ENCODE measurements at places on chromosomes 4 and X.

- DNase-seq: no peak
Measured at GRCh38 chr4:40731792-40732245, 17.9 kb upstream of the NSUN7 start.

DNA sequence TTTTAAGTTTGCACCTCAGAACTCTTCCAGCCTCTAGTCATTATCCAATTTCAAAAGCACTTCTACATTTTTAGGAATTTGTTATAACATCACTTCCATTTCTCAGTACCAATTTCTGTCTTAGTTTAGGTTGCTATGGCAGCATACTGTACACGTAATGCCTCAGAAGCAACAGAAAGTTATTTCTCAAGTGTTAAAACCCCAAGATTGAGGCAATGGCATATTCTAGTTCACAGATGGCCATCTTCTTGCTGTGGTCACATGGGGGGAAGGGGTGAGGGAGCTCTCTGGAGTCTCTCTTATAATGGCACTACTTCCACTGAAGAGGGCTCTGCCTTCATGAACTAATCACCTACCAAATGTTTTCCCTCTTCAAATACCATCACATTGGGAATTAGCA is 220.3 kb upstream of the CTSO start:
- no peak for DNase-seq

DNA sequence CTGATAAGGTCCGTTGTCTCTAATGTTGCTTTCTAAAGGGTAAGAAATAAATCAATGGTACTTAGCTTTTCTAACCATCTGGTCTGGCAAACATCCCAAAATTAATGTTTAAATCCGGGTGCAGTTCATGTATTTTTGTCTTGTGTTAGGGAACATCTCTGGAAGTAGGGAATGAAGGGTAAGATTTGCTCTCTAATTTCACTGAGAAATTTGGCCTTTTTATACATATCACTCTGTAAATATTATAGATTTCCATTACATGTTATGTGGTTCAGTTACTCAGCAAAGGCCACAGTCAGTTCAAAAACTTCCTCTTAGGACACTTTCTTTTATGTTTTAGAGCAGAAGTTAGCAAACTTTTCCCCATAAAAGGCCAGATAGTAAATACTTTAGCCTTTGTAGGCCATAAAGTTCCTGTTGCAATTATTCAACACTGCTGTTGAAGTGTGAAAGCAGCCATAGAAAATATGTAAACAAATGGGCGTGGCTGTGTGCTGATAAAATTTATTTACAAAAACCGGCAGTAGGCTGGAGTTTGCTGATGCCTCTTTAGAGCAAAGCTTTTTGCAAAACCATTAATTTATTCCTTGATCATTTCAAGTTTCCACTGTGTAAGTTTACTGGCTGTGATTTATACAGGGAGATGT is 218.1 kb downstream of the ANTXR2 start:
- DNase-seq: no peak

- DNase-seq: no peak
Measured at GRCh38 chrX:24399550-24399949, 39.1 kb downstream of the SUPT20HL1 start.

GRCh38 chrX:113996781-113997180 is 587.1 kb upstream of the HTR2C start:
- no peak for DNase-seq

DNA sequence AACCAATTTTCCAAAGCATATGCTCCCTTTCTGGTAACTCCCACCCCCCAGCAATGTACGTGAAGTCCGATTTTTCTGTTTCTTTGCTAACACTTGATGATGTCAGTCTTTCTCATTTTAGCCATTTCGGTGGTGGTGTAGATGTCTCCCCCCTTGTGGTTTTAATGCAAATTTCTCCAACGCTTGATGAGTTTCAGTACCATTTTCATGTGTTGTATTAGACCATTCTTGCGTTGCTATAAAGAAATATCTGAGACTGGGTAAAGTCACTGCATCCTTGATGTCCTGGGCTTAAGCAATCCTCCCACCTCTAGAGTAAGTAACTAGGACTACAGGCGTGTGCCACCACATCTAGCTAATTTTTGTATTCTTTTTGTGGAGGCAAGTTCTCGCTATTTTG is 148.4 kb upstream of the VCX3A start:
- DNase-seq: no peak

DNA sequence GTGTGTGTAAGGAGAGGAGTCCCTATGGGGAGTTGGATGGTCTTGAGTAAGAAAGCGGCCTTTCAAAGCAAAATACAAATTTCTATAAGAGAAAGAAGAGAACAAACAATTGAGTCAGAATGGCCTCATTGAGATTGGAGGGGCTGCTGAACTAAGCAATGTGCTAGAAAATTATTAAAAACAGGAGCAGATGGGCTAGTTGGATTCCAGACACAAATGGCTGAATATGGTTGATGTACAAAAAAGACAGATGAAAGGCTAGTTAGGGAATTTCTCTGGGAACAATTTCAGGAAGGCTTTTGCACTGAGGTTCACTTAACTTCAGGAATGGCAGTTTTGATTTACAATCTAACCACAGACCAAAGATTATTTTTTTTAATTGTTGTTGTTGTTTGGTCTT is 1806.8 kb upstream of the TENM3 start:
- no peak for DNase-seq

DNA sequence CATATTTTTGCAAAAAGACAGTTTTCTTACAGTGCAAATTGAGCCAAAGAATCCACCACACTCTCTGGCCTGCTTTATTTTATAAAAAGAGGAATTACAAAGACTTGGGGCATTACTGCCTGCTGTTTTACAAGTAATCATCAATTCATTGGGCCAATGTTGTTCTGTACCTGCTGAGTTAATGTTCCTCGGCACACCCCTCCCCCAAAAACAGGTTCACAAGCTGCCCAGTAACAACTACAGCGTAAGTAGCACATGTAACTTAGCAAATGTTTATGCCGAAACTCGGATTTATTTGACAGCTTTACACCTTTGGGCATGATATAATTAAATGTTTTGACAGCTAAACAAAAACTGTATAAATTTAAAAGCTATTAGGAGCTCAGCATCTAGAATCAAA is 214.6 kb upstream of the MAB21L2 start:
- no peak for DNase-seq

- no peak for DNase-seq
Measured at GRCh38 chr4:136302566-136302965, 1229.7 kb downstream of the PCDH18 start.

DNA sequence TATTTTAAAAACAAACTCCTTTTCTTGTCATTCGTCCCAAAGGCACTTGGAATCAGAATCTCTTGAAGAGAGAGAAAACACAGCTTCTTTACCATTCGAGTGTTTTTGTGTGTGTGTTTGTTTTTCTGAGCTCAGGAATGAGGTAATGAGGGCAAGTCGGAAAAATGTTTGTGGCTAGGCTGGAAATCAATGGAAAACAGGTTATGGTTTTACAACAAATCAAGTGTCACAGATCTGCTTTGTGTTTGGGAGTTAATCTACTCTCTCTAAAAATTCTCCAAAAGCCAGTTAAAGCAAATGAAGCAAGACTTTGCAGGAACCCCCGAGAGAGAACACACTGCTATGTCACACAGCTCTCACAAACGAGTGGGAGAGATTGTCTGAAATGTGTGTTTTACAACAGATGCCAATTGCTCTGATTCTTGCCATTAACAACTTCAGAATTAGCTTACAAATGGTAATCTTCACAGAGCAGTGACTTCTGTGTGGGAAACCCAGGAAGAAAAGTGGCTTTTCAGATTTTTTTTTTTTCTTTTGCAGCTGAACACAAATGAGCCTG is 264.1 kb downstream of the CBLL2 start:
- no peak for DNase-seq

GRCh38 chr4:107693132-107693531 is 26.9 kb downstream of the PAPSS1 start:
- no peak for DNase-seq

- DNase-seq: no peak
Measured at GRCh38 chrX:14802943-14803710, 69.7 kb downstream of the FANCB start.

GRCh38 chr4:78369679-78370078 is 181.9 kb upstream of the ANXA3 start:
- DNase-seq: no peak

GRCh38 chr4:823761-824460 is 2.0 kb downstream of the CPLX1 start:
- DNase-seq: no peak

DNA sequence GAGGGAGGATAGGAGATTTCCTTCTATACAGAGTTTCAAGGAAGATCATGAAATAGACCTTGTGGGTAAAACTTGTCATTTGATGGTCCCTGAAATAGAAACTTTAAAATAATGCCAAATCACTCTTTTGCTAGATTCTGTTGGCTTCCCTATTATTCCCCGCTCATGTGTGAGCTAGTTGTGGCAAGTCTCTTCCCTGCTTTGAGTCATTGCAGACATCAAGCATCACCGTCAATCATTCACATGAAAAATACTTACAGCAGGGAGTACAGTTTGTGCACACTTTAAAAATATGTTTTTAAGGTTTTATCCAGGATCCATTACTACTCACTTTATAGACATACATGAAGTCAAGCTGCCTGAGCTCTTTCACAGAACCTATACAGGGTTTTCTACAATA is 35.2 kb upstream of the INPP4B start:
- no peak for DNase-seq

DNA sequence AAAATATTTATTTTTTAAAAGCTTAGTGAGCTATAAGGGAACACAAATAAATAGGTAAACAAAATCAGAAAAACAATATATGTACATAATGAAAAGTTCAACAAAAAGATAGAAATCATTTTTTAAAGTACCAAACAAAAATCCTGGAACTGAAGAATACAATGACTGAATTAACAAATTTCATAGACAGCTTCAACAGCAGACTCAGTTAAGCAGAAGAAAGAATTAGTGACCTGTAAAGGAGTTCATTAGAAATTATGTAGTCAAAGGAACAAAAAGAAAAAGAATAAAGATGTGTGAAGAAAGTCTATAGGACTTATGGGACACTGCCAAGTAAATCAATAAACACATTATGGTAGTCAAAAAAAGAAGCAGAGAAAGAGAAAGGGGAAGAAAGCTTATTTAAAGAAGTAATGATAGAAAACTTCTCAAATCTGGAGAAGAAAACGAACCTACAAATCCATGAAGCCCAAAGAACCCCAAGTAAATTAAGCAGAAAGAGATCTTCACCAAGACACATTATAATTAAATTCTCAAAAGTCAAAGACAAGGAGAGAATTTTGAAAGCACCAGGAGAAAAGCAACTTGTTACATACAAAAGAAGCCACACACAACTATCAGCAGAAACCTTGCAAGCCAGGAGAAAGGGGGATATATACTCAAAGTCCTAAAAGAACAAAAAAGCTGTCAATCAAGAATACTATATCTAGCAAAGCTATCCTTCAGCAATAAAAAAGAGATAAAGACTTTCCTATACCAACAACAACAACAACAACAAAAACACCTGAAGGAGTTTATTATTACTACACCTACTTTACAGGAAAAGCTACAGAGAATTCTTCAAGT is 338.9 kb downstream of the PTTG2 start:
- no peak for DNase-seq

- no peak for DNase-seq
Measured at GRCh38 chr4:98496152-98496845, 162.1 kb downstream of the TSPAN5 start.

DNA sequence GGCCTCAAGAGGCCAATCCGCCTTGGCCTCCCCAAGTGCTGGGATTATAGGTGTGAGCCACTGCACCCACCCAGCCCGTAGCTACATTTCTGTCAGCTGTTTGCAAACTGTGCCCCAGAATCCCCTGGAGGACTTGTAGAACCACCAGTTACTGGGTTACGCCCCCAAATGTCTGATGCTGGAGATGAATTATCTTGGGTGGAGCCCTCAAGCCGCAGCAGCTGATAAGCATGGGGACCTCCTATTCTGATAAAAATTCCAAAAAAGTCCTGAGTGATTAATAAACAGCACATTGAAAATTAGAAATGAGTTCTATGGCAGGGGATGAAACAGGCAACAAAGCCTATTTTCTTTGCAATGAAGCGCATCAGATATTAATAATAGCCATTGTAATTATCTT is 105.0 kb downstream of the PTTG2 start:
- no peak for DNase-seq

DNA sequence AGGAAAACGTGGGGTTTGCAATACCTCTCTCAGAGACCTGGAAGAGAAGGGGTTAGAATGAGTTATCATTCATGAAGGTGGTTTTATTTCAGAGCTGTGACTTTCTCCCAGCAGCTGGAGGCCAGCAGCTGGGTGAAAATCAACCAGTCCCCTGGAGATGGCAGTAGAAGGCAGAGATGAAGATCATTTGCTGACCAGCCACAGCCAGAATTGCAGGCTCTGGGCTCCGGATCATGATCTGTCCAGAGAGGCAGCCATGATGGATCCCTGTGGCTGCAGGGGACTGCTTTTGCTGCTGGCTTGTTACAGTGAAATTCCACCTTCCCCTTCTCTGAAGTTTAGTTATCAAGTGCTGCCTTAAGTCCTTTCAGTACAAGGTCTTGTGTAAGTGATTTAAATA is 46.9 kb upstream of the TAB3 start:
- DNase-seq: no peak

GRCh38 chrX:3312109-3312508 is 34.3 kb downstream of the MXRA5 start:
- DNase-seq: no peak

GRCh38 chr4:78056265-78057129 is 626 bp upstream of the FRAS1 start:
- no peak for DNase-seq

DNA sequence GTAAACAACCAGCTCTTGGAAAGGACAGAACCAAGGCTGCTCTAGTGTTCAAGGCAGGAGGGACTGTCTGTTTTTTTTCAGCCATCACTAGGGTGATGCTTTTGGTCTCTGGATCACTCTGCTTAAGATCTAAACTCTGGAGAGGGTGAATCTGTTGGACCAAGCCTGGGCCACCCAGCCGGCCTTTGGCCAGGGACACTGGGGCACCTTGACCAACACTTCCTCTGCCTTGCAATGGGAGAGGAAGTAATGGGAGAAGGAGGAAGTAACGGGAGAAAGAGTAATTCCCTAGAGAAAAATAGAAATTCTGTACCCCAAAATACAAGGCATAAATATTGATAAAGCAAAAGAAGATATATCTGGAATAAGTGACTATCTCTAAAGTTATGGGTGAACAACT is 12.9 kb downstream of the CHRNA9 start:
- no peak for DNase-seq

DNA sequence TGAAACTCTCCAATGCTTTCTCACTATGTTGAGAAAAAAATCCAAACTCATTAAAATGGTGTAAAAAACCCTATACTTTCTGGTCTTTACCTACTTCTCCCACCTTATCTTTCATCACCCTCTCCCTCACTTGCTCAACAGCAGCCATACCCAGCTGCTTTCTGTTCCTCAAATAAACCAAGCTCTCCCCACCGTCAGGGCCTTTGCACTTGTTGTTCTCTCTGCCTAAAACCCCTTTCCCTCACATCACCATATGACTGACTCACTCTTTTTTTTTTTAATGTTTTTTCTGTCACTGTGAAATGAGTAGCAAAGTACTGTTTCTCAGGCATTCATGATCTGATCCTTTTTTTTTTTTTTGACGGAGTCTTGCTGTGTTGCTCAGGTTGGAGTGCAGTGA is 122.3 kb upstream of the TMEM164 start:
- no peak for DNase-seq
